ENCODE measurements at places on chromosomes 5 and 9.

DNA sequence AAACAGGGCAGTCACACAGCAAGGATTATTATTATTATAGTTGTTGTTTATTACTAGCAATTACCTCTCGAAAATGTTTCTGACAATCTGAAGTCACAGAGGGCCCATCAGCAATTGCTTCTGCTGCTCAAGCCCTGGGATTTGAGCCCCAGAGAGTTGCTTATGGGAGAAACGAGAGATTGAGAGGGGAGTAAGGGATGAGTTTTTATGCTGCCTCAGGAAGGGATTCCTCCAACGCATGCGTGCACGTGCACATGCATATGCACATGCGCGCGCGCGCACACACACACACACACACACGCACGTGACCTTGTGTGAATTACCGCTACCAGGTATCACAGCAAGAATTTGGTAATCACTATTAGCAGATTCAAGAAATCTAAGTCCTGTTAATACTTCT, 189.2 kb upstream of the TBC1D2 start:
- no peak for DNase-seq

DNA sequence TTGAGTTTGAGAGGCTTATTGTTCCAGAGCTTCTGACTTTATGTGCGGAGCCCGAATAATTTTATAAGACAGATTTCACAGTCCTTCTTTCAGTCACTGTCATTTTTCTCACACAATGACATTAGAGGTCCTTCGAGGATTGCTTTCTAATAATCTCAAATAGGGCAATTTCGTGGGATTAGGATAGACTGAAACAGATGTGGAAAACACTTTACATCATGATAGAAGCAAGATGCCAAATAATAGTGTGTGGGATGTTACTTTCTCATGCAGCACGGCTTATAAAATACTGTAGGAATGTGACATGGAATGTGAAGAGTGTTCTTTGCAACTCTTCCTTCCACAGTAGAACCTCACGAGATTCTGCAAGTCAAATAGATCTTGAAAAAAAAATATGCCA, 451.3 kb downstream of the SEMA5A start:
- no peak for DNase-seq

- no peak for DNase-seq
Measured at GRCh38 chr5:109063223-109063622, 315.5 kb downstream of the FER start.

DNA sequence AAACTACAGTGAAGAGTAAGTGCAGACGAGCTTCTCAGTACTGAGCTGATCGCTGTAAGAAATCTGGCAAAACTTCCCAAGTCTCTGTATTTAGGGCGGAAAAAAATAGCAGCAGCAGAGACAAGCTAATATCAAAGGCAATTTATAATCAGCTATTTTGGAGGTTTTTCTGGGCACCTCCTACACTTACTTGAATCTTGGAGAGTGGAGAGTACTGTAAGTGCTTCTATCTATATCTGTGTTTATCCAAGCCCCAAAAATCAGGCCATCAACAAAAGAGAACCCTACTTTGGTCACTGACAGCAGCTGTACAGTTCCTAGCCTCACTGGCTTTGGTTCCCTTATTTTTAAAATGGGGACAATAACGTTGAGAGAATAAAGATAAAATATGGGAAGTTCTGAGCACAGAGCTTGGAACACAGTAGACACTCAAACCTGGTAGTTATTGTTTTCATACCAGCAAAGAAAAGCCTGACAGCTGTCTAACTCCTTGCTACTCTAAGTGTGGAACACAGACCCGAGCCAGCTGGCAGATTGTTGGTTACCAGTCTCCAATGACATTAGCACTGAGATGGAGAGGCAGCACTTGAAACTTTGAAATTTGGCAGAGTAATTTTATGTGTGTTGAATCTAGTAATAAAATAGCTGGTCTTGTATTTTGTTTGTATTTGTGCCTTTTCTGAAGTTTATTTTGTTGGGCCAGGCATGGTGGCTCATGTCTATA, 96.0 kb upstream of the SLC28A3 start:
- no peak for DNase-seq
